Caco-2 (cell line): ENCODE measurements at places on chromosomes 13 and 19.

DNA sequence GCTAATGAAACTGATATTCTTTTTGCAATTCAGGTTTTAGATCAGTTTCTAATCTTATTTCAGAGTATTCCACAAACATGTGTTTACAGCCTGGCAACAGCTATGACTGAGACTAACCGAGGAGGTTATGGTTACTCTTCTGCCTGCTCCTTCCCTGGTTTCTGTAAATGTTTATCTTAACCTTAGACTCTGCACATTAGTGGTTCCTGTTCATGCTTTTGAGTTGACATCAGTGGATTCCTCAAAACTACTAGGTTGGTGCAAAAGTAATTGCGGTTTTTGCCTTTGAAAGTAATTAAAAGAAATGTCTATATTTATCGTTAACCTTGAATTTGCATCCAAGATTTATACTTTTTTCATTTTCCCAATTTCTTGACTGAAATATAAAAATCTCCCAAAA lies 237.0 kb upstream of the TSHZ3 start:
- no peak for DNase-seq

DNA sequence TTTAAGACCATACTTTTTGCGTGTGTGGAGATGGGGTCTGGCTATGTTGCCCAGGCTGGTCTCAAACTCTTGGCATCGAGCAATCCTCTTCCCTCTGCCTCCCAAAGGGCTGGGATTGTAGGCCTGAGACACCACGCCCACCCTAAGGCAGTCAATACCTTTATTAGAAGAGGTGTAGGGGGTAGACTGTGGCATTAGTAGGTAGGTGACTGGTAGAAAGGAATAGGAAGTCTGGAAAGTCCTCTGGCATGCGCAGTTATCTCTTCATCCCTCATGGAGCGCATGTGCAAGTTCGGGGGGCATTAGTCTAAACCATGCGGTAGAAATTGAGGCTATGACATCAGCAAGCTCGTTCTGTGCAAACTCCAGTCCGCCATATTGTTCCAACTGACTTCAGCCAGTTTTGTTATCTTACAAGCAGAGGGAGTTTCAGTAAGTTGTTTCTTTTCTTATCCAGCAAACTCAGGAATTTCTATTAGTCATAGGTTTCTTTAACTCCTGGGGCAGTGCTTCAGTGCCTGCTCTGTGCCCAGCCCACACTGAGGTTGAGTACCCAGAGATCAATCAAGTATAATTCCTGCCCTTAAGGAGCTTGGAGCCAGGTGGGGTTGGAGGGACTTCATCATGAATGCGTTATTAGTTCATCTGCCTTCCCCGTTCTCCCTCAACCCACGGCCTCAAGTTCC lies 7.3 kb upstream of the RANBP3 start:
- DNase-seq, result no peak

DNA sequence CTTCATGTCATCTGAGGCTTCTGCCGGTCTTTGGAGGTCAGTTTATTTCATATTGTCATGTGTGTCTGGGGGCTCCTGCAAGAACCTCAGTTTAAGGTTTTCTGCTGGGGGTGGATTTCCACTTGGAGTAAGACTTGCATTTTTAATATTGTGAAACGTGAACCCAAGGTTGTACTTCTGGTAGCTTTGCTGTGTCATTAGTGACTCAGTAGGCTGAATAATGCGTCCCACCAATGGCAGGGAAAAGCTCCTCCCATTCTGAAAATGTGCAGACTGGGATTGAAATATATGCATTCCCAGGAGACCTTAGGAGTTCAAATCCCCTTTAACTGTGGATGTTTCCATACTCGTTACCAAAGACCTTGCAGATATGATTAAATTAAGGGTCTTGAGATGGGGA lies 46.2 kb downstream of the ING1 start:
- DNase-seq, result no peak

- DNase-seq, result no peak
Measured at GRCh38 chr13:63463782-63464610, 2048.3 kb upstream of the PCDH20 start.

- DNase-seq, result no peak
Measured at GRCh38 chr13:22903925-22904324, 276.9 kb upstream of the SGCG start.

DNA sequence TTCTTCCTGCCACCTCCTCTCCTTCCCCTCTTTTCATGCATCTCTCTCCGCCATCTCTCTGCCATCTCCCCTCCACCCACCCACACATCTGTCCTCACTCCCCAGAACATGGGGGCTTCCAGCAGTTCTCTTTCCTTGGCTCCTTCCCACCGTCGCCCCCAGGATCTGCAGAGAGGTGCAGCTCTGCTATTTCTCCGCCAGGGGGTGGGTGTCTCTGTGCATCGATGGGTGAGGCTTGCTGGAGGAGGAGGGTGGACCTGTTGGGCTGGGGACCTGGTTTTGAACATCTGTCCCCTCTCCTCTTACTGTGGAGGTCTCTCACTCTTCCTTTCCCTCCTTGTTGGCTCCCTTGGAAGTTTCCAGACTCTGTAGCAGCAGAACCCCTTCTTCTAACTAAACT lies 51.7 kb downstream of the MYH14 start:
- no peak for DNase-seq

- no peak for DNase-seq
Measured at GRCh38 chr13:39773833-39774232, 118.4 kb downstream of the COG6 start.

DNA sequence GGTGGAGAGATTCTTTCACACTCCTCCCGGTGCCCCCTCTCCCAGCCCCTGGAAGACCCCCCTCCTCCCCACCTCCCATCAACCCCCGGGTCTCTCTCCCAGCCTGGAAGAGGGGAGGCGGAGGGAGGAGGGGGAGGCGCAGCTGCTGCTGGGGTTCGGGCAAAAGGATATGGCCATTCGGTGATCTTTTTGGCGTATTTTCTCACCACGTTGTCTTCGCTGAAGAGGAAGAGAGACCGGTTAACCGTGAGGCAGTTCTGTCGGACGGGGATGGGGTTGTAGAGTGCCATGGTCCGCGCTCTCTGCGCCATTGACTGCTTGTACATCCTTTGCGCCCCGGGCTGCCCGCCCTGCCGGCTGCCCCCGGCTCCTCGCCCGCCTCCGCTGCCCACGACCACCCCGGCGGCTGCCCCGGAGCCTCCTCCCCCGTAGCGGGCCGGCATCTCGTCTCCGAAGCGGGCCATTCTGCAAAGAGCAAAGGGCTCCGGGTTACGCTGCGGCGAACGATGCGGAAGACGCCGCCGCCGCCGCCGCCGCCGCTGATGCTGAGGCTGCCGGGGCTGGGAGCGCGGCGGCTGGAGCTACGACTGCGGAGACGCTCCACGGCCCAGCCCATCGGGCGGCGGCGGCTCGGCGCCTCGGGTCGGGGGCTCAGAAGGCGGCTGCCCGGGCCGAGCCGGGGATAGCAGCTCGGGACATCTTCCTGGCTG lies 363 bp downstream of the CACNA1A start:
- no peak for DNase-seq

DNA sequence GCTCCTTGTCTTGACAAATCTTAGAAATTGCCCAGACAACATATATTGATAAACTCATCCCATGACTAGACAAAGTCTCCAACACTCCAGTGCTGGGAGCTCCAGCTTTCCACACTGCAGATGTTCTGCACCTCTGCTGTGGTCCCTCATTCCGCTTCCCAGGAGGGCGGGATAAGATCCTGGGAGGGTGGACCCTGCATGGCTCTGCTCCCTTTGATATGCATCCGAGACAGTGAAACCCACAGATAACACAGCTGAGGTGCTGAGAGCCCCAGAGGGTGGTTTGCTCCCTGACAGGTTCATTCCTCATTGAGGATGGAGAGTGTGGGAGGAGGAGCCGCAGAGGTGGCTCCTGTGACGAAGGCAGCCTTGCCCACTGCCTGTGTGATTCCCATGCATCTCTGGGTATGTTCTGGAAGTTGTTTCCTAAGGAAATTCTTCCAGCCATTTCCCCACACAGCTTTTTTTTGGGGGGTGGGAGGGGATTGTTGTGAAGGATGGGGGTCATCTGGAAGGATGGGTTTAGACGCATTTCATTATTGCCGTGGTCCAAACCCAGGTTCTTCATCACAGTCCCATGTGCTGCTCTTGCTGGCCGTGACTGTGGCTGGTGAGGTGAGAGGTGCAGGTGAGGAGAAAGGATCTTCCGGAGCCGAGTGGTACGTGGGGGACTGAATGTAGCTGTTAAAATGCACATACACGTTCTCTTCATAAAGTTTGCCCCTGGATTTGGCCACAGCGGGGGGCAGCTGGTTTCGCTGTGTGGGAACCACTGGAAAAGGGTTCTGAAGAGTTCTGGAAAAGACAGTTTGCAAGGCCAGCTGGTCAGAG lies 46.4 kb downstream of the SLC7A9 start:
- no peak for DNase-seq

GRCh38 chr13:69579351-69579750 lies 528.3 kb upstream of the ATXN8OS start:
- no peak for DNase-seq

DNA sequence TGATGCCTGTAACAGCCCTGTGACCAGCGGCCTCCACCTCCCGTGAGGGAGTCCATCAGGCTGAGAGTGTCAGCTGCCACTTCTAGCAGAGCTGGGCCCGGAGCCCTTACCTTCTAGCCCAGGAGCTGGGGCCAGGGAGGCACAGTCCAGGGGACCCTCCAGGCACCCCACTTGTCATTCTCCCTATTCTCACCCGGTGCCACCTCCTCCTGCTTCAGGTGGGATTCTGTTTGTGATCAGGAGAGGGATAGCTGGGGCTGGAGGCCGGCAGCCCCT lies 4.1 kb downstream of the RASA3 start:
- no peak for DNase-seq

GRCh38 chr13:34750078-34750931 lies 191.8 kb upstream of the NBEA start:
- DNase-seq, result no peak

DNA sequence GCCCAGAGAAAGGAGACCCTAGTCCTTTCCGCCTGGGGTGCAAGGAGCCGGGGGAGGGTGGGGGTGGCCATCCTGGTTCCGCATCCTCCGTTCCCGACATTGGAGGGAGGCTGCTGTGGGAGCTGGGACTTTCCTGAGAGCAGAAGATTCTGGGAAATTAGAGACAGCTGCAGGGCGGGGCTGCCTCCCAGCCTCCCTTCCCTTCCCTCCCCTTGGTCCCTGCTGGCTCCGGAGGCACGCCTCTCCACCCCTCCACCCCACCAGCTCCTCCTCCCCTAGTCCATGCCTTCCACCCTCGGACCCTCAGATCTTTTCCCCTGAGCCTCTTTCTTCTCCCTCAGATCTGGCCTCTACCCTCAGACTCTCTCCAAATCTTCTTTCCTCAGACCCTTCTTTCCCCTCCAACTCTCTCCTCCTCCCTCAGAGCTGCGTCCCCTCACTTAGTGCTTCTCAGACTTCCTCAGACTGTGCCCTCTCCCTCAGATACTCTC lies 3.1 kb upstream of the BCL3 start:
- DNase-seq, result peak; percentile 72

GRCh38 chr19:15268192-15268927 lies 36.1 kb upstream of the EPHX3 start:
- DNase-seq, result no peak

GRCh38 chr13:43572656-43573360 lies 214.0 kb downstream of the ENOX1 start:
- DNase-seq, result no peak

- DNase-seq, result no peak
Measured at GRCh38 chr13:71459708-71460107, 407.3 kb downstream of the DACH1 start.

- no peak for DNase-seq
Measured at GRCh38 chr19:34853369-34853768, 73.3 kb upstream of the ZNF30 start.

- no peak for DNase-seq
Measured at GRCh38 chr19:49395581-49396407, 7.7 kb downstream of the KASH5 start.

GRCh38 chr19:663682-664117 lies 686 bp upstream of the RNF126 start:
- DNase-seq, result no peak

DNA sequence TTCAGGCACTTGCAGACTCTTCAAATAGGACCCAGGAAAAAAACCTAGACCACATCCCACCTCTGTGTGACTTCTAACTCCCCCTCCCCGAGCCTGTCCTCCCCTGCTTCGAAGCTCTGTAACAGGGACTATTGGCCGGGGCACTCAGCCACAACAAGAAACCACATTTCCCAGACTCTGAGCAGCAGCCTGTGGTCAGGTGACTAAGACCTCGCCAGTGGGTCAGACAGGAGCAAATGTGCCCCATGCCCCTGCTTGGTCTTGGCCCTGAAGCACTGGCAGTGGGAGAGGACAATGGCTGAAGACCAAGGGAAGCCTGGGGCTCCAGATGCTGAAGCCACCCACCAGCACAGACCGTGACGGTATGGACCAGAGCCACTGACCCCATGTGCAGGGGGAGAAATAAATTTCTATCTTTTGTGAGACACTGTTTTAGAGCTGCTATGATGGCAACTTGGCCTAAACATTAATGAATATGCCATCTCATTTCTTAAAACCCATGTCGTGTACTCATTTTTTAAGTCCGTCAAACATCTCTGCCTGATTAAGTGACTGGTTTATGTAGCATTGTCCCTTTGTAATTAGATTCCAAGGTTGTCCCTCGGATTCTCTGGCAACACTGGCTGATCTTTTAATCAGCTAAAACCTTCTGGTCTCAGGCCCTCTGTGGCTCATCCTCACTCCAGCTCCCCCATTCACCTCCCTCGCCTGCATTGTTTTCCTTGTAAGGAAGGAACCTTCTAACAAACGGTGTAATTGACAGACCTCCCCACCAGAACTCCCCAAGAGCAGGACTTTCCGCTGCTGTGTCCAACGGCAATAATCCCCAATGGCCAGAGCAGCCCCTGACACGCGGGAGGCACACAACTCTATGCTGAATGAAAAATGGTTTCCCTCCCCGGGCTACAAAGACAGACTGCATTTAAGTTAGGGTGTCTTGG lies 98.4 kb downstream of the STK24 start:
- no peak for DNase-seq

GRCh38 chr13:105936816-105937215 lies 598.6 kb downstream of the EFNB2 start:
- DNase-seq, result no peak

DNA sequence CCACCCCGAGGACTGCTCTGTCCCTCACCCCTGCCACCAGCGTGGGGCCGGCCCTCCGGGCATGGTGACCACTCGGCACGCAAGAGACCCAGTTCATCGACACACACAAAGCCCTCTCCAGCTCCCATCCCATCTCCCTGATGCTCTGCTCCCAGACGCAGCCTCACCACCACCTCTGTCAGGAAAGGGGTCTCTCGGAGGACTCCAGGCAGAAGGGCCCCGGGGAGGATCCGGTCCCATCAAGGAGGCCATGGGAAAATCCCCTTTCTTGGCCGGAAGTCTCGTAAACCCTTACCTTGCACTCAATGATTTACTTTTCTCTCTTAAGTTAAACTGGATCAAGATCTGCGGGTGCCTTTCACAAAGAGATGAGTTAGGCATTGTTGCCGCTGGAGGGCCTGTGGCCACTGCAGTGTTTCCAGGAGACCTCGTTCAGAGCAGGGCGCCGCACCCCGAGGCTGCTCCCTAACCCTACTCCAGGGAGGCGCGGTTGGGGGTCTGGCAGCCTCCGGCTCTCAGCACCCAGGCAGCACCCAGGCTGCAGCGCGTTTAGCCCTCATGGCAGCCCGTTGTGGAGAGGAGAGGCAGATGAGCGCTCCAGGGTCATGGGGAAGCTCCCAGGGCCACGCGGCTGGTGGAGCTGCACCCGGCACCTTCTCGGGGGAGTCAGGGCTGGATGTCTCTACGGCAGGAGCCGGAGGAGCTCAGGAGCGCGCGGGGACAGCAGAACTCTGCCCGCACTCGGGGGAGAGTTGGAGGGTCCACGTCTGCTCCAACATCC lies 31.0 kb downstream of the C2CD4C start:
- no peak for DNase-seq

GRCh38 chr13:73693215-73693614 lies 441.0 kb downstream of the KLF12 start:
- DNase-seq, result no peak

- DNase-seq, result no peak
Measured at GRCh38 chr19:31678421-31678820, 329.2 kb upstream of the TSHZ3 start.
